ELR (cell line): ENCODE measurements at places on chromosomes 1 and 21.

DNA sequence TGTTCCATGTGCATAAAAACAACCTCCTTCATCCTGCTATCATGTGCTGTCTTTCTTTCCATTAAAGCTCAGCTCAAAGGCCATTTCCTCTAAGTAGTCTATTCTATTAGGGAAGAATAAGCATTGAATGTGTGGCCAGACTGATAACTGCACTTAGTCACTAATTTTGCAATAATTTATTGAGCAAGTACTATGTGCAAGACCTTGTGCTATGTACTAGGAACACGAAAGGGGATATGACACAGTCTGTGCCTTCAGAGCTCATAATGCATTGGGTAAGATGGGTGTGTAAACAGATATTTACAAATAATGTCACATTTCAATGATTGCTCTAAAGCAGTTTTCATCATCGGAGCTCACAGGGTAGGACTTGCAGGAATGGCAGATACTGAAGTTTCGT is 54.2 kb downstream of the NMNAT2 start:
- DNase-seq, result peak; percentile 29

- DNase-seq, result peak; percentile 10
Observed at GRCh38 chr21:18840239-18840638, 436.7 kb upstream of the TMPRSS15 start.

DNA sequence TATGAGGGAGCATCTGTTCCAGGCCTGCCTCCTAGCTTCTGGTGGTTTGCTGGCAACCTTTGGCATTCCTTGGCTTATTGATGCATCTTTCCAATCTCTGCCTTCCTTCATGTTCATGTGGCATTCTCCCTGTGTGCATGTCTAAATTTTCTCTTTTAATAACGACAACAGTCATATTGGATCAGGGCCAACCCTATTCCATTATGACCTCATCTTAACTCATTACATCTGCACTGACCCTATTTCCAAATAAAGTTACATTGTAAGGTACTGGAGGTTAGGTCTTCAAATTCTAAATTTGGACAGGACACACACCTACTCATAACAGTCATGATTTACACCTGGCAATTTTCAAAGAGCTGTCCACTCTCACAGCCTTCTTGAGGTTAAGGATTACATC is 117.2 kb upstream of the FGGY start:
- DNase-seq, result peak; percentile 43

GRCh38 chr1:207992677-207993236 is 81.8 kb upstream of the CD34 start:
- DNase-seq, result no peak

DNA sequence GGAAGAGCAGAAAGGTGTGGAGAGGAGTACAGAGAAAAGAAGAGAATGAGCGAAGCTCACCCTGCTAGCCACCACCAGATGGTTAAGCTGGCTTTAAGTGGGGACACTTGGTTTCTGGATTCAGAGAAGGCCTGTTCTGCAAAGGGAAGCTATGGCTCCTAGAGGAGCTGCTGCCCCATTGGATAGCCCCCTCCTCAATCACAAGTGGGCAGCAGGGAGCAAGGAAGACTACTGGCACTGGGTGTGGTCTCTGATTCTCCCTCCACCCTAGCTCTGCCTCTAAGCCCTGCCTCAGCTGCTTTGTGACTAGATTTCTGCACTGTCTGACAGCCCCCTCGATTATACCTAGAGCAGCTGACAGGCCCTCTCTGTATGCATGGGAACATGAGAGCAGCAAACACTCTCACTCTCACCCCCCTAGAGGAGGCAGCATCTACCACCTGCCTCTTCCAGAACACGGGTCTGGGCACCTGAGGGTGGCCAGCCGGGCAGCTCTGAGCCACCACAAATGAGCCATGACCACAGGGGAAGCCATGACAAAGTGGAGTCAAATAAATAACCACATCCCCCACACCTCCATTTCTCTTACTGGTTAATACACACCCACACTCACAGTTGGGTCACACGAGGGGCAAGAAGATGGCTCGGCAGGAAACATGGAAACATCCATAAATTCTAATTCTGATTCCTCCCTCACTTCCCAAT is 13.6 kb downstream of the PLEKHA6 start:
- DNase-seq, result no peak

- peak; percentile 77 for DNase-seq
Observed at GRCh38 chr1:171226747-171227370, 21.4 kb upstream of the FMO1 start.

DNA sequence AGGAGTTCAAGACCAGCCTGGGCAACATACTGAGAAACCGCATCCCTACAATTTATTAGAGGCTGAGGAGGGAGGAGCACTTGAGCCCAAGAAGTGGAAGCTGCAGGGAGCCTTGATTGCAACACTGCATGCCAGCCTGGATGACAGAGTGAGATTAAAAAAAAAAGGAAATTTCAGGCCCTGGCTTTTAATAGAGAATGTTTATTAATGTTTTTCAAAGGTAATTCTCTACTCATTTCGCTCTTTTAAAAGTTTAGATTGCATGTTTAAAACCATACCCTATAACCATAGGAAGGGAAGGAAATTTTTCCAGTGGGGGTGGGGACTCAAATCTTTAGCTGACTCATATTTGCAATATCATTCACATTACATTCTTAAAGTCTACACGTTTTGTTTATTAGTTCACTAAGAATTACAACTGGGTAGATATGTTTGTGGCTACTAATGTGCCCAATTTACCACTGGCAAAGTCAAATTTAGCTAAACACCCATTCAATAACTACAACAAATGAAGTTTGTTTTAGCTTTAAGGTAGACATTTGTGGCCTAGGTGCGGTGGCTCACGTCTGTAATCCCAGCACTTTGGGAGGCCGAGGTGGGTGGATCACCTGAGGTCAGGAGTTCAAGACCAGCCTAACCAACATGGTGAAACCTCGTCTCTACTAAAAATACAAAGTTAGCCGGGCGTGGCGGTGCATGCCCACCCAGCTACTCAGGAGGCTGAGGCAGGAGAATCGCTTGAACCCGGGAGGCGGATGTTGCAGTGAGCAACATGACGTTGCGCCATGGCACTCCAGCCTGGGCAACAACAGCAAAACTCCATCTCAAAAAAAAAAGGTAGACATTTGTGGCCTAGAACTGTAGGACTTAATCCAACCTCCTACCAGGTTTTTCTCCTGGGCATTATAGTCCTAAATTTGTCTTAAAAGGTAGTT is 5.0 kb downstream of the KDM5B start:
- DNase-seq, result peak; percentile 60

- DNase-seq, result no peak
Observed at GRCh38 chr1:210299501-210299900, 29.2 kb upstream of the HHAT start.

GRCh38 chr1:193538003-193538354 is 351.6 kb upstream of the B3GALT2 start:
- no peak for DNase-seq

GRCh38 chr1:34847094-34847493 is 12.5 kb downstream of the SMIM12 start:
- DNase-seq, result no peak

GRCh38 chr1:48266576-48266975 is 44.1 kb downstream of the SLC5A9 start:
- no peak for DNase-seq

- DNase-seq, result no peak
Observed at GRCh38 chr1:187634940-187635339, 806.2 kb downstream of the PLA2G4A start.

- DNase-seq, result no peak
Observed at GRCh38 chr1:80640978-80641377, 1159.8 kb upstream of the ADGRL2 start.

DNA sequence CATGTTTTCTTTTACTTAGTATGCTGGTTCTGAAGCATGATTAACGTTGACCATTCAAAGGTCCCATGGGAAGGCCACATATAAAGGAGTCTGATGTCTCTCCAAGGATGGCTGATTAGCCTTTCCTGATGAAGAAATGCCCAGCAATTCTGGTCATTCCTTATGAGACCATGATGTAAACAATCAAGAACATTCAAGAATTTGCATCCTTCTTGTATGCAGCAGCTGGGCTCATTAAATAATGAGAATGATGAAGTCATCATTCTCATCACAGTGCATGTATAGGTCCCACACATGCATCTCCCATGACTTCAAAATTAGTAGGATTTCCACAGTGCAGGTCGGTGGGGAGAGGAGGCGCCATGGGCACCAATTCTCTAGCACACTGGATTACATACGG is 85.4 kb downstream of the APP start:
- no peak for DNase-seq

DNA sequence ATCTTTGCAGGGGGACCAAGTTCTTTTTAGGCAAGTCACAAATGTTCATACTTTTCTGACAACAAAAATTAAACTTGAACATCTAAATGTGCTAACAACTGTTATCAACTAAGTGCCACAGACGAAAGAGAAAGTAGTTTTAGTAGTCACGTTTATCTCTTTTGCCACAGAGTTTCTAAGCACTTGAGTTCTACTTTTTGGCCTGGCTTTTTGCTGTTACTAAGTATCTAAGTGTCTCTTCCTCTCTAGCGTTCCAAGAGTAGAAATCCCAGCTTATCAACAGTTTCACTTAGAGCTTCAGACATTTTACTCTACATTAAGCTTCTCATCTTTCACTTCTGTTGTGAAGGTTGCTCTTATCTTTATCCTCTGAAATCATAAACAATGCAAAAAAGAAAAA is 34.2 kb downstream of the GATAD2B start:
- DNase-seq, result no peak

- DNase-seq, result peak; percentile 91
Observed at GRCh38 chr1:59484096-59484495, 187.2 kb downstream of the FGGY start.

DNA sequence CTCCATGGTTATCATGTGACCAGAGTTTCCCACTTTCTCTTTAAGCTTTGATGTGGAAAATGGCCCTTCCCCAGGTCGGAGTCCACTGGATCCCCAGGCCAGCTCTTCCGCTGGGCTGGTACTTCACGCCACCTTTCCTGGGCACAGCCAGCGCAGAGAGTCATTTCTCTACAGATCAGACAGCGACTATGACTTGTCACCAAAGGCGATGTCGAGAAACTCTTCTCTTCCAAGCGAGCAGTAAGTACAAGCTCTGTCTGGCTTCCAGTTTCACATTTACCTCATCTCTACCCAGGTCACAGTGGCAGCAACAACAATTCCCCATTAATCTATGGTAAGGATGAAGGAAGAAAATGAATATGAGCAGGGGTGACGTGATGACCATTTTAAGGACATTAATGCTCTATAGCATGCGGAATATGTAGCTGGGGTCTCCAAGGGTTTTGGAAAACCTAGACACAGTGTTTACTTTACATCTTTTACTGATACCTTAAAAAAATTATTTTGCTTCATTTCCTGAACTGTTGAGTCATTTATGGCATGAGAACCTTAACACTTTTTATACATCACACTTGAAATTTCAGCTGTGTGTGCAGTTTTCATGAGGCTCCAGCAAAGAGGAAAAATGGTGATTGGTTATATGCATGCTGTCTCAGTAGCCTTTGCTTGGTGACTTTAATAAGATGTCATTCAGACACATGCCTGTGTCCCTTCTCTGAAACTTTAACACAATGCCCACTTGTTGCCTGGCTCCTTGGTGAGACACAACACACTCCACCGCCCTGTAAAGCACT is 286.3 kb upstream of the SGIP1 start:
- no peak for DNase-seq

DNA sequence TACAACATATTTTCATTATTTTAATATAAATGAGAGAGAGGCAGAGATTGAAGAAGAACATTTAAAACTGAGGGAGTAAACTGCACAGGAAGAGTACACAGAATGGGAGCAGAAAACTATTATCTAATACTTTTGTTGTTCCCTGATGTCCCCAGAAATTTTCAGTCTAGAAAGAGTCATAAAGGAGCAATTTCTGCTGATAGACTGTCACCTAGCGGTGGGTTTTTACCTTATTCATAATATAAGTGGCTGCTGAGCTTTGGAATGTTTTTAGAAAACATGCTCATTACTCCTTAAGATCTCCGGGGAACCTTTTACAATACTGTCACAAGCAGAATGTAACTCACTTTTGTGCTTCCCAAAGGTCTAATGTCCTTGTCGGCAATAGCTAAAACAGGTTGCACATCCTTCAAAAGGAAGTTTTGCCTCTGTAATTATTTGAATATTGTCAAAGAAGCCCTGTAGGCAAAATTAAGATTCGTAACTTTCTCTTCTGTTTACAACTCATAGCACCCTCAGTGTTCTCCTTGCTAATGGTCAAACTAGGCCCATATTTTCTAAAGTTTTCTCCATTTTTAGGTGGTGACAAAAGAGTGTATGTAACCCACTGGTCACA is 4.9 kb upstream of the NPL start:
- peak; percentile 69 for DNase-seq

- DNase-seq, result peak; percentile 90
Observed at GRCh38 chr1:93081716-93082115, 2.6 kb downstream of the MTF2 start.

DNA sequence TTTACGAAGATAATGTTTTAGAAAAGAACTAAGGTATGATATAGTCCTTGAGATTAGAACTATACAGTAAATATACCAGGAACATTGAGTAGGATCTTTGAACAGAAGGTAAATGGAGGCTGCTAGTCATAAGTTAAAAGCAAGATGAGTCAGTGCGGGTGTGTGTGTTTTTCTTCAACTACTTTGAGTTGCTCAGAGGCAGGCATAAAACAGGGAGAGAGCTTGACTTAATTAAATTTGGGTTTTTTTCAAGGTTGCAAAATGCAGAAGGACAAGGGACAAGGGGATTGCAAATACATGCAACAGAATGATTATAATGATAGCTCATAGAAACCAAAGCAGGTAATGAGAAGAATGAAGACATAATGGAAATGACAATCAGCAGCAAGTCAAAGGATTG is 815.1 kb downstream of the NCAM2 start:
- no peak for DNase-seq

- DNase-seq, result peak; percentile 19
Observed at GRCh38 chr1:154589780-154590179, 18.2 kb downstream of the ADAR start.

GRCh38 chr1:41689558-41689981 is 205.1 kb upstream of the EDN2 start:
- no peak for DNase-seq

DNA sequence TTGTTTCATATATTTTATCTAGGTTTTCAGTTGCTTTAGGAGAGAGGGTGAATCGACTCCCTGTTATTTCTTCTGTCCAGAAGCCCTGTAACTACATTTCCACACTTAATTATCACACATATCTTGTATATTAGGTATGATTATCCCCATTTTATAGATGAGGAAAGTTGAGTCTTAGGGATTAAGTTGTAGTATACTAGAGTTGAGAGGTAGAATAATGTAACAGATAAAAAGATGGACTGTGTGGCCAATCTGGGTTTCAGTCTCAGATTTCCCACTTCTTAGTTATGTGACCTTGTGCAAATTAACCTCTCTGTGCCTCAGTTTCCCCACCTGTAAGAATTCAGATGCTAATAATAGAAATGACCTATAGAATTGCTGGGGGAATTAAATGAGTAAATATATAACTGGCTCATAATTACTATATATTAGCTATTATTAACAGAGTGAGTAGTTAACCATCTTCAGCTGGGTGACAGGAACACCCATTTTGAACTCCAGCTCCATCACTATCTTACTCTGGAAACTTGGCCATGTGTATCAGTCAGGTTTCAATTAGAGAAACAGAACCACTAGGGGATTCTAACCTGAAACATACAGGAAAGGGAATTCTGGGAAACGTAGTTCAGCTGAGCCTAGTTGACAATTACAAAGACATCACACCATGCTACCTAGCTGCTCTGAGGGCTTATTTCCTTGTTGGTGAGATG is 20.4 kb upstream of the FOXO6 start:
- peak; percentile 25 for DNase-seq

- no peak for DNase-seq
Observed at GRCh38 chr1:40257313-40257687, 736 bp upstream of the ZMPSTE24 start.
